ENCODE measurements at places on chromosomes 6 and 20.
A peak's percentile ranks its signal among the peaks of the same experiment; 100 is the strongest.

DNA sequence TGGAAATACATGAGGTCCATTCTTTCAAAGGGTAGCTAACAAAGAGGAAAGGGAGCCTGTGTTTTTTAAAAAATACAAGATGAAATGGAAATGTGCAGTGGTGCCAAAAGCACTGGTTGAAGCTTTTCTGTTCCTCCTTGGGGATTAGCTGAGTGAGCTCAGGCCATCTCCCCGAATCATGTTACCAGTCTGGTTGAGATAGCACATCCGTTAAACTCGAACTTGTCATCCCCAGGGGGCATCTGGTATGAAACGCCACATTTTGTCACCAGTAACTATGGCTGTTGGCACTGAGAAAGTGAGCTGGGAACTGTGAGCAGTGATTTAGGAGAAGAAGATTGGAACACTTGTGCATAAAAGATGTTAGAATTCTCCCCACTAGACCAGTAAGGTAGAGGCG, 196.2 kb downstream of the SAMD5 start:
- DNase-seq, result no peak
- H3K36me3 ChIP-seq, result no peaks in the 10 kb centered on the region
- H3K27me3 ChIP-seq, result no peaks in the 10 kb centered on the region
- H3K4me3 ChIP-seq, result no peak overlapping the region

DNA sequence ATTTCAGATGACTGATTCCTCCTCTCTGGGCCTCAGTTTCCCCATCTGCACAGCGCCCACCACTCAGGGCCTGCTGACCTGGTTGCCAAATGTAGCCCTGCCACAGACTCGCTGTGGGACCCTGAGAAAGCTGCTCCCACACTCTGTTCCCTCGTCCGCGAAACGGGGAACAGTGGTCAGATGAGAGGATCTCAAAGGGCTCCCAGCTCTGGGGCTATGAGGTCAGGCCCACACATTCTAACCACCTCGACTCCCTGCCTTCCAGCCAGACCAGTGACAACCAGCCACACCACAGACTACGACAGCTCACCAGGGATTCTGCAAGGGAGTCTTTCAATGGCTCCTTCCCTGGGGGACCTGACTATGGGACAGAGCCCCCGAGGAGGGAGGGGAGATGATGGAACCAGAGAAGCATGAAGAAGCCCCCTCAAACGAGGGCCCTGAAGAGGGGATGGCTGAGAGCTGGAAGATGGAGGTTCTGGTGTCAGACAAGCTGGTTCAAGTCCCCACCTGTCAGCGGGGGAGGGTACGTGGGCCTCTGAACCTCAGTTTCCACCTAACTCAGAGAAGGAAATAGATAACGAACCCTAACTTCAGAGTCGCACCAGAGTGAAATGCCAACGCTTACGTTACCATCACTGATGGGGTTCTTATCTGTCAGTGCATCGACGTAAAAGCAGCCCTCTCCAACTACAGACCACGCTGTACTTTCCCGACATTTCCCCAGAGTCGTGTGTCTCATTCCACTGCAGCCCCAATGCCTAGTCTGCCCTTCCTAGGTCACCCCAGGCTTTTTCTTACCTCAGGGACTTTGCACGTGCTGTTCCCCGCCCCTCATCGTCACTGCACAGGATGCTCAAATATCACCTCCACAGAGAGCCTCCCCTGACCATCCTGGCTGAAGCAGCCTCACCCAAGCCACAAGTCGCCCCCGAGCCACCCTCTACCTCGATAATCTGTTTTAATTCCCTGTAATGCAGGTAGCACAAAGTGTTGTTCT, 60.5 kb downstream of the PREX1 start:
- no peaks in the 10 kb centered on the region for H3K36me3 ChIP-seq
- no peaks in the 10 kb centered on the region for H3K4me1 ChIP-seq
- no peaks in the 10 kb centered on the region for H3K27me3 ChIP-seq
- no peak overlapping the region for H3K4me3 ChIP-seq

- no peaks in the 10 kb centered on the region for H3K36me3 ChIP-seq
- no peak for DNase-seq
- H3K4me1 ChIP-seq, result no peaks in the 10 kb centered on the region
- no peak overlapping the region for H3K4me3 ChIP-seq
- H3K27ac ChIP-seq, result no peak overlapping the region
Observed at GRCh38 chr20:39705032-39705431, 742.9 kb downstream of the DHX35 start.

DNA sequence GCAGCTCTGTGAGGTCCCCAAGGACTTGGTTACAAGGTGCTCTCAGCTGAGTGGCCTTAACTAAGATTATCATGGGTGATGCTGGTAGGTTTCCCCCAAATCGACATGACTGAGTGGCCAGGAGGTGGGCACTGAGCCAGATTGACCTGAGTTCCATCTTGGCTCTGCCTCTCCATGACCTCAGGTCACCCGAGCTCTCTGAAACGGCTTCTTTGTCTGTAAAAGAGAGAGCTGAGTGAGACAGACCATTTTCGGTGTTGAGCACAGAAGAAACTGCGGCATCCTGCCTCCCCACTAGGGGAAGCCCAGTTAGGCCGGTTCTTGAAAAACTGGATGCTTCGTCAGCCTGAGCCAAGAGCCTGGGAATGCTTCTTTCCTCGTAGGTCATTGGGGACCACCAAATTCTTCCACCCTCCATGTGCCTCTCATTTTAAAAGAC, 14.1 kb upstream of the STX16 start:
- H3K27ac ChIP-seq, result no peak overlapping the region
- H3K36me3 ChIP-seq, result no peaks in the 10 kb centered on the region
- no peaks in the 10 kb centered on the region for H3K27me3 ChIP-seq
- H3K4me1 ChIP-seq, result no peaks in the 10 kb centered on the region
- no peak overlapping the region for H3K4me3 ChIP-seq

GRCh38 chr6:72783666-72784065, 161.8 kb downstream of the KCNQ5 start:
- no peaks in the 10 kb centered on the region for H3K27me3 ChIP-seq
- H3K27ac ChIP-seq, result peak overlapping the region; percentile 43
- no peak overlapping the region for H3K4me3 ChIP-seq
- H3K36me3 ChIP-seq, result no peaks in the 10 kb centered on the region
- H3K4me1 ChIP-seq, result peaks cover 20% of the 10 kb centered on the region

Measured in ascending aorta (tissue), 2 donors.